ENCODE measurements at places on chromosomes 1 and 21.

DNA sequence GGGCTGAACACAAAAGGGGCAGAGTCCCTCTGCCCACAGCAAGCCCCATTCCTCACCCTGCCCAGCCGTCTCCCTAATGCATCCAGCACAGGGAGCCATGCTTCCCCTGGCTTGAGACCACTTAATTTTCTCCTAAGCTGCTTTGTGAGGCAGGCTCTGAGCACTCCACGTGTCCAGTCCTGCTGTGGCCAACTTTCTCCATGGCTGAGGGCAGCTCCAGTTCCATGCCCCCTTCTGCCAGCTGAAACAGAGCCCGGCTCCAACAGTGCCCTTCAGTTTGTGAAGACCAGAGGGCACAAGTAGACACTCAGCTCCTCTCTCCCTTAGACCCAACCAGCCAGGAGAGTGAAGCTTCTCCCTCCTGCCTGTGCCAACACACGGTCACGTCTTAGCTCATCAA is 33.8 kb downstream of the PLEKHA6 start:
- DNase-seq = no peak

- DNase-seq = no peak
These were observed 269.9 kb downstream of the HLX start for GRCh38 chr1:221149111-221149510.

DNA sequence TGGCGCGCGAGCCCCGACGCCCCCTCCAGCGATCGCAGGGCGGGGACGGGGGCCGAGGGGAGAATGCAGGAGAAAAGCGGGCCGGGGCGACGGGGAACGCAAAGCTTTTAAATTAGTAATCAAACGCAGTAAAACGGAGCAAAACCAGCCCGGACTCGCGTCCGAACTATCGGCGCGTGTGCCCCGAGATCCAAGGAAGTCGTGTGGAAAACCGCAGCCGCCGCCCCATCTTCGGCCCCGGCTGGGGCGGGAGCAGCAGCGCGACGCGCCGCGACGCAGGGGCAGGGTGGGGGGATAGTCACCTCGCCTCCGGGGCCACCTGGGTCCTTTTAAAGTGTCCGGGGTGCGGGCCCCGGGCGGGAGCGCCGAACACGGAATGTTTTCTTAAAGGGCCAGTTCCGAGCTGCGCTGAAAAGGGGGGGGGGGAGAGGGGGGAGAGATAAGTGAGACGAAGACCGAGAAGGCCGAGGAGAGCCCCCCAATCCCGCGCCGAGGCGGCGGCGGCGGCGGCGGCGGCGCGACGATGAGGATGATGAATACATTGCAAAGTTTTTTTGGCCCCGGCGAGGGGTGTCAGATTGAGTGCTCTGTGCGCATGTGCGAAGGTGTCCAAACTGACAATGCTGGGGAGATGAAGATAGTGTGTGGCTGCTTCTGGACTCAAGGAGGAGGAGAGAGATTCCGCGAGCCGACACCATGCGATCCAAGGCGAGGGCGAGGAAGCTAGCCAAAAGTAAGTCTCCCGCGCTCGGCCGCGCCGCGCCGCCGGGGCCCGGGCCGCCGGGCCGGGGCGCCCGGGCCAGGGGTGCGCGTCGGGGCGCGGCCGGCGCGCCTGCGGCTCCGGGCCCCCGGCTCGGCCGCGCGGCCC is at the start of gene PRDM16:
Gene PRDM16 (plus strand): TSS at position 640 of the 868 bp plus-strand sequence. CDS start 57 bp downstream, at position 697.
- no peak for DNase-seq

GRCh38 chr1:212743901-212744475 is 44.3 kb upstream of the BATF3 start:
- DNase-seq = no peak

DNA sequence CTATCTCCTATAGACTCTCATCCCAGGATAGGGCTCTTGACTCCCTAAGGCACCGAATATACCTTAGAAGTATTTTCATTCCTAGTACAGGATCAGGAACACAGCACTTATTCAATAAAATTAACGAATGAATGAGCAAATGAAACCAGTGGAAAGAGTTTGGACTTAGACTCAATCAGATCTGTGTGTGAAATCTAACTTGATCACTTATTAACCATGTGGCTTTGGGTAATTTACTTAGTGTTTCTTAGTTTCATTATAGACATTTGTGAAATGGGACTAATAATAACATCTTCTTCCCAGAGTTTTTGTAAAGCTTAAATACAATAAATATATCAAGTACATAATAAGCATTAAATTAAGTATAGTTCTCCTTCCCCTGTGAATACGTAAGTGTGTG is 230.1 kb downstream of the ADGRL2 start:
- DNase-seq = no peak

DNA sequence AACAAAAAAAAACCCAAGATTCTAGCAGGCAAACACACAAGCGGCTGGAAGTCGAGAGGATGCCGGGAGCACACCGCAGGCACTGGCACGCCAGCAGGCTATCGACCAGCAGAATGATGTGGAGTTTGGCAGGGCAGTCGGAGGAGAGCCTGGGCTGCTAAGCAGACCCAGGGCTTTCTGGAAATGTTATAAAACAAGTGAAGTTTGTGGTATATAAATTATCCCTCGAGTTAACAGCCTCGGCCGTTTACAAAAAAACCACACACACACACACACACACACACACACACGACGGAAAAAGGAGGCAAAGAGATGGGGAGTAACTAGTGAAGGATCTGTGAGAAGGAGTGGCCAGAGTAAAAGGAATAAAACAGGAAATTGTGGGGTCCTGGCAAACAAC is 87.2 kb upstream of the IVNS1ABP start:
- DNase-seq = no peak

DNA sequence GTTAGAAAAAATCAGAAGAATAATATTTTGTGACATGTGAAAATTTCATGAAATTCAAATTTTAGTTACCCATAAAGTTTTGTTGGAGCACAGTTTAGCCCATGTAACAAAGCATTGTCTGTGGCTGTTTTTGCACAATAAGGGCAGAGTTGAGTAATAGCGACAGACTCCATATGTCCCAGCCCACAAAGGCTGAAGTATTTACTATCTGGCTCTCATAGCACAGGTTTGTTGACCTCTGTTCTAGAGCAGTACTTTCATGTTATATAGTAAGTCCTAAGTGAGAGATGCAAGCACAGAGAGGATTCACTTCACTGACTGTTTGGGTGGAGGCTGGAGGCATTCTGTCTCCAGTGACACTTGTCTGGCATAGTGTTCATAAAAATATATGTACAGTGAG is 6.8 kb downstream of the LAMC1 start:
- no peak for DNase-seq

GRCh38 chr1:63653976-63654375 is 60.8 kb downstream of the PGM1 start:
- no peak for DNase-seq

Data from GM04504 (cell line).